ENCODE measurements at places on chromosomes 2 and 18.

DNA sequence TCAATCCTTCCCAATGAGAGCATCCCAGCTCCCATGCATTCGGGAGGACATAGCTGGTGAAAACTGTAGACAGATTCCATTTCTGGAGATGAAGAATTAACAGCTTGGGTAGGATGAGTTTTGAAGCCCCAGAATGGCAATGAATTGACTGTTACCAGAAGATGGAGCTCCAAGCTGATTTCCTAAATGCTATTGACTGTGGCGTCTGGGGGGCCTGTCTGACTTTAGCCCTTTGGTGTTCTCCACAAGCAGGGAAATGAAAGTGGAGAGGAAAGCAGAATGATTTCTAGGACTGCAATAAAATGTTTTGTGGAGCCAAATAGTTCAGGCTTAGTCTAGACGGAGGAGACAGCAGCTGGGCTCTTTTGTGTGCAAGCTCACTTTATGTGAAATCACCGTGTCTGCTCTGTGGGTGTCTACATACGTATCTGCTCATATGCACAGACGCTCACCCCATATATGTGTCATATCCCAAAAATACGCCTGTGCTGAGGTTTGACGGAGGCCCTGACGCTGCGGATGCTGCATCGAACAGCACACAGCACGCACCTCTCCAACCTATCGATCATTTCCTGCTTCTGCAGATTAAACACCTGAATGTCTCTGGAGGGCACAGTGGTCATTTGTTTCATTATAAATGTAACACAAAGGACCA, 166.4 kb upstream of the PXDN start:
- DNase-seq, result no peak

DNA sequence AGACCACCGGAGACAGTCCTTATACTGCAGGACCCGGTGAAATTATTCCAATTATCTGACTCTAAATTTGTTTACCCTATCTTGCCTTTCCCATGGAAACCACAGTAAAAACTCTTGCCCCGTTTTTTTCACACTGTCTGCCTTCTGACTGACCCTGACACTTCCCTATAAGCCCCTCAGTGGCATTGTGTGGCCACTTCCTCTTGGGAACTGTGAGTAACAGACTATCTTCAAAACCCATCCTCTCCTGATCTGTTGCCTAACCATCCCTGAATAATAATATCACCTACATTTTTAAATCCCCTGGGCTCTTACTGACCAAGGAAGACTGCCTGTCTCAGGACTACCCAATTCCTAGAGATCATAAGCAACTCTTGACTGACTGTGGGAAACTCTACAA, 42.6 kb upstream of the RNF152 start:
- DNase-seq, result no peak

DNA sequence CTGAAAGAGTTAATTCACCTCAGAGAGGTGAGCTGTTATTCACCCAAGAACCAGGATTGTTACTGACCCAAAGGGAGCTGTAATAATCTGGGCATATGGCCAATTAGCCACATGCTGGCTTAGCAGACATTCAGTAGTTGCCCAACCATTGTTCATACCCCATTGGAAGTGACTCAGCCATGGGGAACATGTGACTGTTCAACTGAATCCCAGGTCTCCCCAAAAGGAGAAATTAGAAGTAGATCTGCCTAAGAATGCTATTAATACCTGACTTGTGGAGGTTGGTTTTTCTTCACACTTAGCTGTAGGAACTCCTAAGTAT, 272.6 kb upstream of the UBE2E3 start:
- peak; percentile 65 for DNase-seq

GRCh38 chr18:33585431-33585775, 7.4 kb downstream of the ASXL3 start:
- no peak for DNase-seq

DNA sequence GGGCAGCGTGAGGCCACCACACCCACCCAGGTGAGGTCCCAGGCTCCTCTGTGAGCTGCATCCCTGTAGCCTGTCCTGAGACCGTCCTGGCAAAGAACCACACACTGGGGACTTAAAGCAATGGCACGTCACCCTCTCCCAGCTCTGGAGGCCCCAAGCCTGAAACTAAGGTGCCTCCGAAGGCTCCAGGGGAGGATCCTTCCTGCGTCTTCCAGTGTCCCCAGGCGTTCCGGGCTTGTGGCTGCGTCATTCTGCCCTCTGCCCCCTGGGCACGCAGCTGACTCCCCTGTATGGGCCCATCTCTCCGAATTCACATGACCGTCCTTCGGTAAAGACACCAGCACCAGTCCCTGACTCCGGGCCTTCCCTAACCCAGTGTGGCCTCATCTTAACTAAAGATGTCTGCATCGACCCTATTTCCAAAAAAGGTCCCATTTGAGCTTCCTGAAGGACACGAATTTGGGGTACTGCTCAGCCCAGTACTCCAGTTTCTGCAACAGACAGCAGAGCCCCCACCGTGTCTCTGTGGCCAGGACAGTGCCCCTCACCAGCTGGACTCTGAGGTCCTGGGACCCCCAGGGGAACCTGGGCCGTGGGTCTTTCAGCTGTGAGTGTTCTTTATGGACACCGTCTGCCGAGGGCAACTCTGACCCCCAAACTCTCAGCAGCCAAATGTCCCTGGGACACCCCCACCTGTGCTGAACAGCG, 75.2 kb upstream of the CTDP1 start:
- no peak for DNase-seq

DNA sequence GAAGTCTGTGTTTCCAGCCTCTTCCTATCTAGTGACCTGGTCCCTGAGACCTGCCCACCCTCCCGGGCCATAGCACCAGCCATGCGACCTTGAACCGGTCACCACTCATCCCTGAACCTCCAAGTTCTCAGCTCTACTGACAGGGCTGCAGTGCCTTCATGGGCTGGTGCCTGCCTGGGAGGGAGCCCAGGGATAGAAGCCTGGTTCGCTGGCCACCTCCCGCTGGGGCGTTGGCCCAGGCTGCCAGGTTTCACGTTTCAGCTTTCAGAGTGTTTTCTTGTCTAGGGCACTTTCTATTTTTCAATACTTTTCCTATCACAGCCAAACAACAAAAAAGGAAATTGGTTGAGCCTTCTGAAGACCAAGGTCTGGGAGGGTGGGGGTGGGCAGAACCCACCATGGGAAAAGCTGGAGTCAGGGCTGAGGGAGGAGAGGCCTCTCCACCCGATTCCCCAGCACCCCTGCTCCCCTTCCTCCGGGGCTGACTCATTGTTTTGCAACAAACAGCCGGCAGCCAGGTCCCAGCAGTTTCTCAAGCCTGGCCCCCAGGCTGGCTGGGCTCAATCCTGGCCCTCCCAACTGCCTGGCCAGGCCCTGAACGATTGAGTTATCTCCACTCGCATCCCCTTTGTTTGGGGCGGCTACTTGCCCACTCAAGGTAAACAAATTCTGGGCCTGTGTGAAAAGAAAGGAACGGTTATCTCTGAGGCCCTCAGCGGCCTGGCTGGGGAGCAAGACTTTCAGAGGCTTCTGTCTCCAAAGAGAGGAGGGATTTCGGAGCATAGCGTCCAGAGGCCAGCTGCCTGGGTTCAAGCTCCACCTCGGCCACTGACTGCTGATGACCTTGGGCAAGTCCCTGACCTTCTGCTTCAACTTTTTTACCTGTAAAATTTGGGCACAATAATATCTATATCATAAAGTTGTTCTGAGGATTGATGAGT, 47.5 kb downstream of the ZFP36L2 start:
- DNase-seq, result peak; percentile 78

- no peak for DNase-seq
Measured at GRCh38 chr2:54041135-54041534, 70.3 kb upstream of the PSME4 start.

DNA sequence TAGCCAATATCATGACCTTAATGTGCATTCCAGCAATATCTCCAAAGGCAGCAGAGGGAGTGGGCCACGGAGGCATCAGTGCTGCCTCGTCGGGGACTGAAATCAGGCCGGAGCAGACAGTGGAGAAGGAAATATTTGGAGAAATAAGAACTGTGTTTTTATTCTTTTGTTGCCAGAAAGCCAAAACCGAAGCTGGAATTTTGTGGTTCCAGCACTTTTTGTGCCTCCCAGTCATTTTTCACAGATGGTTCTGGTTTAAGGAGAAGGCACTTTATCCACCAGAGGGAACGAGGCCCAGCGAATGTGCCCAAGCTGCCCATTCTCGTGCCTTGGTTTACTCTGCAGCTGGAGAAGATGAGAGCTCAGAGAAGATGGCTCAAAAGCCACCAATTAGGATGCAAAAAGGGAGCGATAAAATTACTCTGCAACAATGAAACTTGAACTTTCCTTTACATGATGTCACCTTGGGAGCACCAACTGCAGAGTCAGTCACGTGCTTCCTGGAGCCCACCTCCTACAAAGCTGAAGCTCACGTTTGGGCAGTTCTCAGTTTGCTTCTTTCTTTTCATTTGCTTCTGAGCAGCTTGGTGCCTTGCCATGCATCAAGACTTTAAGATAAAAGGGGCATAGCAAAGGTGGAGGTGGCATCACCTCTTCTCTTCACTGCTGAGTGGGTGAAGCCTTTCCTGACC, 288.7 kb downstream of the LPIN1 start:
- DNase-seq, result no peak

- DNase-seq, result no peak
Measured at GRCh38 chr18:10378688-10379420, 75.6 kb upstream of the APCDD1 start.

- no peak for DNase-seq
Measured at GRCh38 chr2:47833516-47833968, 50.6 kb downstream of the MSH6 start.

DNA sequence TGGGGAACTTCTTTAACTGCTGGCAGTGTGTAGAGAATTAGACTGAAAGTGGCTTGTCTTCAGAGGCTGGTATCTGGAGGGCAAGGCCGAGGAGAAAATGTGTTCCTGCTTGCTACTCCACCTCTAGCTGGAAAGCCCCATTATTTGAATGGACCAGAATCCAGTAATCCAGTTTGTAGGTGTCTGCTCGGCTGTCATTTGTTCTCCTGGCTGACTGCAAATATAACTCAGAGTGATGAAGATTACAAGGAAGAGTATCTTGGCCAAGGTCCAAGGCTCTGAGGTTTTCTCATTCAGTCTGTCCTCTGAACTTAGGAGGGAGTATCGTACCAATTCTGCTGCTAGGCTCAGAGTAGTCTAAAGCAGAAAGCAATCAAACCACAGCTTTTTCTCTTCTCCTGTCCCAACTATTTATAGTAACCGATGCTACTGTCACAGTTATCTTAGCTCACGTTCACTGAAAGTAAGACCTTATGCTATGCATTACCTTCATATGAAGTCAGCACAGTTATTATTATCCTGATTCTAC, 228.6 kb downstream of the SETBP1 start:
- DNase-seq, result no peak

- no peak for DNase-seq
Measured at GRCh38 chr2:80019571-80020460, 284.7 kb downstream of the LRRTM1 start.

- no peak for DNase-seq
Measured at GRCh38 chr18:5977022-5977421, 81.7 kb upstream of the TMEM200C start.

DNA sequence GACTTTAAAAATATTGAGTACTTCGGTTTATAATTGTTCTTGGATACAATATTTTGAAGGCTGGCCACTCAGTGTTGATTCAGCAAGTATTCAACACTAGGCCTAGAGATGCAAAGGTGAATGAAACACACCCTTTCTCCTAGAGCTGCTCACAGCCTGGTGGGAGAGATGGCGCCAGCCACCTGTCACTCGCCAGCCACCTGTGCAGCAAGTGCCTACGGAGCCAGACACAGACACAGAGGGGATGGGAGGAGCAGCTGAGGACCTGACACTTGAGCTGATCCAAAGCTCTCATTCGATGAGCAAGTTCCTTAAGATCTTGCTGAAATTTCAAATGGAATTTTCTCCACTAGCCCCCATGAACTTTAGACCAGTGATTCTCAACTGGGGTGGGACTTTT, 151.1 kb upstream of the RIOK3 start:
- DNase-seq, result no peak

DNA sequence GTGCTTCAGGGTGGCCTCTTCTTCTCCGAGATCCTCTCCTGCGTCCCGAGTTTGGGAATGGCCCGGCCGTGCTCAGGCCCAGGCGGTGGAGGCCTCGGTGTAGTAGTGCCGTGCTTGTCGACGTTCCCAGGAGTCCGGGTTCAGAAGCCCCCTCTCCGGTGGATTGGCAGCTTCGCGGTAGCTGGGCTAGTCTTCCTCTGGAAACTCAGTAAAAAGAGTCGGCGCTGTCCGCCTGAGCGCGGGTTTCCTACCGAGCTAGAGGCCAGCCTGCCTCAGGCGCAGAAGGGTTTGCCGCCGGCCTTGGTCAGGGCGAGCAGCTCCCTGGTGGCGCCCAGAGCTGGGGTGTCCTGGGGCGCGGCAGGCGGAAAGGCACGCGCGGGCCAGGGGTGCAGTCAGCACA, 3.2 kb downstream of the RALBP1 start:
- no peak for DNase-seq

DNA sequence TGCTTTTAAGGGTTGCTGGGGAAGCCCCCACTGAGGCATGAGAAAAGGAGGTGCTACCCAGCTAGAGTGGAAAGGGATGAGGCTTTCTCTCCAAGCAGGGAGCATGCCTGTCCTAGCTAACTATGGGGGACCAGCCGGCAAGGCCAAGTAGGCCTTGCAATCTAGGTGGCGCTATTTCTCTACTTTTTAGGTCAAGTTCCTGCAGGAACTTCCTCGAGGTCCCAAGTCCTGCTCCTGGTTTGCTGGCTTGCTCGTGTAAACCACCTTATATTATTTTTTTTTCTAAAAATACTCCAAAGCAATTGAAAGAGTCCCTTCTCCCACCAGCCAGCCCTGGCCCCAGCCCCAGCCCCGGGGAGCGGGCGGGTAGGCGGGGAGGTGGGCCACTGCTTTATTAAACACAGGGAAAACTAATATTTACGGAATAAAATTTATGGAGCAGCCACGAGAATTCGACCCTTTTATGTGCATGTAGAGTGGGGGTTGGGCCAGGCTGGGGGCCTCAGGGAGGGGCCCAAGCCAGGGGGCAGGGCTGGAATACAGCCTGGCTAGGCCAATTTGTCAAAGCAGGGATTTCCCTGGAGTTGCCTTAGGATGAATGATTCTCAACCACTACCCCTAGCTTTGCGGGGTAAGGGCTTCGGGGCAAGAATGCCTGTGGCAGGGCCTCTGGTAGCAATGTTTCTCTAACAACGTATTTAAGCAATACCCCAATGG, 12.8 kb upstream of the IHH start:
- DNase-seq, result peak; percentile 32

DNA sequence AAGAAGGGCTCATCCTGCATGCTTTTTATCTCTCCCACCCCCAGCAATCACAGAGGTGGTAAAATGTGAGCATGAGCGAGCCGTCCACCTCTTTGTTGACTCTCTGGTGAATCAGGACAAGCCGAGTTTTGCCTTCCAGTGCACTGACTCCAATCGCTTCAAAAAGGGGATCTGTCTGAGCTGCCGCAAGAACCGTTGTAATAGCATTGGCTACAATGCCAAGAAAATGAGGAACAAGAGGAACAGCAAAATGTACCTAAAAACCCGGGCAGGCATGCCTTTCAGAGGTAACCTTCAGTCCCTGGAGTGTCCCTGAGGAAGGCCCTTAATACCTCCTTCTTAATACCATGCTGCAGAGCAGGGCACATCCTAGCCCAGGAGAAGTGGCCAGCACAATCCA, 19.5 kb downstream of the LIPG start:
- no peak for DNase-seq

GRCh38 chr2:189291460-189291859, 111.9 kb upstream of the COL5A2 start:
- DNase-seq, result no peak

Measured in AG09319 (cell line).